Activated gamma-delta T cell treated with anti-CD3 and anti-CD28 coated beads, Interleukin-2, amount 50 U/mL, for 16 hours (primary cell): ENCODE measurements at places on chromosomes 11 and 22.

GRCh38 chr11:119572481-119573424 is 149.8 kb upstream of the THY1 start:
- no peak for DNase-seq

GRCh38 chr11:33894398-33894746 is 2.5 kb upstream of the LMO2 start:
- DNase-seq: no peak

- DNase-seq: peak; percentile 52
Observed at GRCh38 chr11:13486926-13487660, 8.7 kb downstream of the PTH start.

DNA sequence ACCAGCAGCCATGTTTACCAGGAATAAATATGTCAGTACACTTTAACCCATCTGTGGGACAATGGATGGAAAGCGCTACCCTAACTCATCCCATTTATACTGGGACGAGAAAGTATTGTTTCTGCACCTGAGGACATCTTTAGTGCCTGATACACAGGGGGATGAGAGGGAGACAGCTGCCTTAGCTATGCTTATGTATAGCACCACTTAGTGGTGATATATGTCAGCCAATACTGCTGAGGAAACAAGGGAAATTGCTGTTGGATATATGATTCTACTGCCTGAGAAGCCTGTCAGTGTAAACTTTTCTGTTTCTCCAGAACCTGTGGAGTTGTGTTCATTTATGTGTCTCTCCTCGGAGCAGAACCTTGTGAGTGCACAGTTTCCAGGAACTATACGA is 13.3 kb upstream of the CEP295 start:
- no peak for DNase-seq

GRCh38 chr22:48198489-48199459 is 1436.3 kb downstream of the TBC1D22A start:
- no peak for DNase-seq
